ENCODE measurements at places on chromosomes 1 and 21.

DNA sequence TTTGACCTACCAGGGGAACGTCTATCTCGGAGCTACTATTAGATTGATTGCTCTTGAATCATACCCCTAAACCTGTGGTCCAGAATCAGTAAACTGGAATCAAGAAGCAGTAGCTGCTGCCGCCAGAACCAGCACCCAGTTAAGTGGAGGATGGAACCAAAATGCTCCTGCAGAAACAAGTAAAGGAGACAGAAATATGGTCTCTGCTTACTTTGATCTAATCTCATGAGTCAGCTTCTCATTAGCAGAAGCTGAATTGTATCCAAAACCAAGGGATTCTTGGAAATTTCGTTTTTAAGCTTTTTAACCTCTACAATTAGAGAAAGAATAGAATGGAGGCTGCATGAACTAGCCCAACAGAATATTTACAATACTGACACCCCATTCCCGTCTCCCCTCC is 42.6 kb upstream of the PIGV start:
- no peak for DNase-seq

- DNase-seq = no peak
Measured at GRCh38 chr1:84693785-84694184, 3.5 kb upstream of the SSX2IP start.

DNA sequence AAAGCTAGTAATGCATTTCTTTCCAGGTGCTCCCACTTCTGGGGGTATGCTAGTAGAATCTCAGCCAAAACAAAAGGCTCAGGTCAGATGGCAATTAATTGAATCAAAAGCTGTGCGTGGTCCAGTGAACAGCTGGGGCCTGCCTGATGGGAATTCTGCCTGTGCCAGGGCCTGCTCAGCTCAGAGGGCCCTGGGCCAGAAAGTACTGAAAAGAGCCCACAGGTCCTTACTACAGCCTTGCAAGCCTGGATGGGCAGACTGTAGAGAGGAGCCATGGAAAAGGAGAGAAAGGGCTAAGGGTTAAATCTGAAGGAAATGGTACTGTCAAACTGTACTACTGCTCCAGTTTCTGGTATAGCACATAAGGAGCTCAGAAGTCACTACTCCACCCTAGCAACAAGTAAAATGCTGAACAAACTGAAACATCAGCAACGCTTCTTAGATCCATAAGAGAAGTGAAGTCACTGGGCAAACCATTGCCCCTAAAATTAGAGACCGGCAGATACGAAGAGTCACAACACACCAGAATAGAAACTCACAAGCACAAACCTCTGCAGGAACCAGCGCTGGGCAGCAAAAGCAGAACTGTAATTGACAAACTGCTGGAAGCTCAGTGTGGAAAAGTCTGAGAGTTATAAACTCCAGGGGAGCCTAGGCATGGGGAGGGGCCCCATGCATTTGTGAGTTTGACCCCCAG is 121.1 kb upstream of the SYT6 start:
- DNase-seq = peak; percentile 75

GRCh38 chr1:149995927-149996326 is 14.6 kb downstream of the OTUD7B start:
- no peak for DNase-seq

DNA sequence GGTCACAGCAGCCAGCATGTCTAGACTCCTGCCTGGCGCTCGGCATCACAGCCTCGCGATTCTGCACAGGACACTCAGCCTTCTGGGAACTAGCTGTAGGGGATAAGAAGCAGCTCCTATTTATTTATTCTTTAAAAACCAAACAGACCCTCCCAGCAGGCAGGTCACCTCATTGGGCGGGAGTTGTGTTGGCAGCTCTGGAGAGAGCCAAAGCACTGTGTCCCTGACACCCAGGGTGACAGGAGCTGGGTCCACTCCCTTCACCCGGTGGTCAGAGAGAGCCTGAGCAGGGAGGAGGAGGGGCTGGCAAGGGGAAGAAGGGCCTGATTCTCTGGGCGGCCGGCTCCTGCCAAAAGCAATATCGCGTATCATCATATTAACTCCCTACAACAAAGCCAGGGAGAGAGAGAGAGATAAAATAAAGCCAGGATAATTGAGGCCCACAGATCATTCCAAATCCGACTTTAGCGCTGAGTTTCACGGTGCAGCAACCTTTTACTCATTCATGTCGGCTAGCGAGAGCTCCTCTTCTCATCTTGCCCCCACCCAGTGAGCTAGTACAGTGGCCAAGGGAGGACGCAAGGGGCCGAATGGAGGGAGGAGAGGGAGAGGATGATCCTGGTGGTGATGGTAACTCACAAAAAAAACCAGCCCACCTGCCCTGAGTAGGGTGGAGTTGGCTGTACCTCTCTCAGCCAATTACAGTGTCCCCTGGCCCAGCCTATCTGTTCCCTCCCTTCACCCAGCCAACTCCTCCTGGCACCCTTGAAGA is 79.8 kb upstream of the IFFO2 start:
- DNase-seq = no peak

DNA sequence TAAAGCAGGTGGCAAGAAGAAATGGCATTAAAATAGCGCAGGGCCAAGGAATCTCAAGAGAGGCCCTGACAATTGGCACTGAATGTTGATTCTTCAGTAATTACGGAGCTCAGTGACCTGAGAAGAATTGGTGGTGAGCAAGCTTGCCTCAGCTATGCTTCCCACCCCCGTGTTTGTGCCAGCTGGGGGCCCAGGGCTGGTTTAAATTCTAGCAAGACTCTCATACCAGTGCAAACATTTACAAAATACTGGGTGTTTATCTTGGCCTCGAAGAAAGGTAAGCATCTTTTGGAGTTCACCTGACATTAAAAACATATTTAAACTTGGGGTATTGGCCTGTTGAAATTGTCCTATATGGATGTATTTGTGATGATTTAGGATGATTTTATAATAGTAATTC is 296.7 kb upstream of the USP25 start:
- no peak for DNase-seq

Measured in MV-4-11 (cell line).